ENCODE measurements at places on chromosomes 11 and 22. TPM values are rescaled to one million over a fixed set of nuclear protein-coding genes. Genes with fewer than 3 reads are reported as not detected.

Gene PKP3
- total RNA-seq: 0.16 TPM

DNA sequence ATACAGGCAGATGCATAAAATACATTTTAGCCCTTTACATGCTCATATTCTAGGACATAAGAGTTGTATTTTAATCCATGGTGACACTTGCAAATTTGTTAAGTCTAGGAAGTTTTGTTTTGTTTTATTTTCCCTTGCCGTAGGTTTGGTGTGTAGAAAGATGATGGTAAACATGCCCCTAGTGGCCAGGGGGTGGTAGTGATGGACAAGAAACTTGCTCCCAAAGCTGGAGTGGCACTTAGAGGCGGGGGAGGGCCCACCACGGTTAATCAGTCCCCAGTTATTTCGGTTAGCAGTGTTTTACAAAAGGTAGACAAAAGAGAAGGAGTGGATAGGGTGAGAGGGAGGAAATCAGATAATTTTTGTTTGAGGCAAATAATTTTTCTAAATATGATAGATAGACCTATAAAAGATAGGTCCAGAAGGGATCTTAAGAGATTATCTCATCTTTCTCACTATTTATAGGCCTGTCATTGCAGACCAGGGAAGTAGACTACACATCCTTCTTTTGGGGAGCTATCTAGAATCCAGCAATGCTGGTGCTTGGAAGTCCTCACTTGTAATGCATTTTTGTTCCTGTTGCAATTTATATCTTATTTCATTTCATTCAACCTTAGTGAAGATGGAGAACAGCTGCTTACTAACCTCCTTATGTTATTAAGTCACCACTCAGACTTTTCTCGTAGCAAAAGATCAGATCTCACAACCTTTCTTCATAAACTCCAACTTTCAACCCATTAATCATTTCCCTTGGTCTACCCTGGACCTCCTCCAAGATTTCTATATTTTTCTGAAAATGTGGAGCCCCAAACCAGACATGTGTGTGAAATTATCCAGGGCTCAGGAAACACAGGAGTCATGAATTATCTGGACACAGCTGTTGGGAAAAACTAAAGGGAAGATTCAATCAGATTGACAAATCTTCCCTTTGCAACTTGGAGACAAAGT lies 5.9 kb upstream of the BDNF start:
- no peak for DNase-seq

DNA sequence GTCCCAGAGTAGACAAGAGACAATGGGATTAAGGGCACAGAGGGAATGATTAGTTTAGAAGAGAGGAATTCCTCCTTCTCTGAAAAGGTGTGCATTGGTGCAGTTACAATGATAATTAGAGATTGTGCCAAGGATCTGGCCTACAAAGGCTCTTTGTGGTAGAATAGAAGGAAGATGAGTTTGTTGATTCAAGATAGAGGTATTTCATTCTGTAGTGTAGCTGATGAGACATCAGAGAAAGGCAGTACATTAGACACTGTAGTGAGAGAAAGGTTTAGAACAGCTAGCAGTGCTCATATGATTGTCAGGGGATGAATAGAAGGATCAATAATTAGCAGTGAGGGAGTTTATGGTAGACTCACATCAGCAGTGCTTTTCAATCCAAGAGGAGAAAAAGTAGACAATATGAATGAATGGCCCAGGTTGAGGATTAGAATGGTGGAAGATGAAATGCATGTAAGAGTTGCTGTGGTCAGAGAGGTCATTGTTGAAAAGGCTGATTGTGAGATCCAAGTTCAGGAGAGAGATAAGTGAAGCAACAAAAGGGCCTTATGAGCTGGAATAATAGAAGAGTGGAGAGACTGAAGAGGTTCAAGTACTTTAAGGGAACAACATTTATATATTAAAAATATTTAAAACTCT lies 28.9 kb downstream of the SIK2 start:
- DNase-seq: no peak

DNA sequence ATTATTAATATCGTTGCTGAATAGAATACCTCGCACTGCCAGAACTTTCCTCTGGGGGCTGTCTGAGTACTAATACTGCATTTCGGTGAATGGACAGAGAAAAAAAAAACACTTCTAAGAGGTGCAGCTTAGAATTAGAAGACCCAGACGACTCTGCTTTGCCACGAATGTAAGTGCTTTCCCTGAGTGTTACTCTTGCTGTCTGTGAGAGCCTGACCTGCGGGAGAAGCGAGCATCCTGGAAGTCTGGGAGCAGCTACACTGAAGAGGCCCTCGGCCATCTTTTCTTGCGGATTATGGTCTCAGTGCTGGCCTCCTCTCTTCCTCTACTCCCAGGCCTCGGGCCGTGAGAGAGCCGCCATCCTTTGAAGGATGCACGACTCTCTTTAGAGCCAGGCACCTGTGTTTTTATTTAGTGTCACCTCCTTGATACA lies 94.9 kb downstream of the SCN3B start:
- no peak for DNase-seq

DNA sequence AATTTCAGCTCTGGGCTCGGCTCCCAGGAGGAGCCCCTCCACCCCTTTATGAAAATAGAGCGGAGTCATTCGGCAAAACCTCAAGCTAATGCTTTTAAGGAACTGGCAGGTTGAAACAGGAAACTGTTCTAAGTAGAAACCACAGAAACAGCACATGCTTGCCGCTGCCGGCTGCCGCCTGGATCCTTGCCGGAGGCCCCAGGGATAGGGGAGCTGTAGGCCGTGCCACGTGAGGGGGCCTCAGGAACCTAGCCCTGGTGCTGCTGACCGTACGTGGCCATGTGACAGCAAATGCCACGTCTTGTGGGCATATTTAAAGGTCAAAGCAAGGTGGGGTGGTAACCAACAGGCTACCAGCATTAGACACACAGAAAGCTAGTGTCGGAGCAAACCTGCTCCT lies 77.9 kb upstream of the TIMP3 start:
- no peak for DNase-seq

- no peak for DNase-seq
These were observed 83.7 kb downstream of the PHF21B start for GRCh38 chr22:44926124-44926475.

- DNase-seq: no peak
These were observed 640.2 kb upstream of the KIRREL3 start for GRCh38 chr11:127640561-127641451.

- no peak for DNase-seq
These were observed 55.0 kb upstream of the USP47 start for GRCh38 chr11:11786771-11787170.

DNA sequence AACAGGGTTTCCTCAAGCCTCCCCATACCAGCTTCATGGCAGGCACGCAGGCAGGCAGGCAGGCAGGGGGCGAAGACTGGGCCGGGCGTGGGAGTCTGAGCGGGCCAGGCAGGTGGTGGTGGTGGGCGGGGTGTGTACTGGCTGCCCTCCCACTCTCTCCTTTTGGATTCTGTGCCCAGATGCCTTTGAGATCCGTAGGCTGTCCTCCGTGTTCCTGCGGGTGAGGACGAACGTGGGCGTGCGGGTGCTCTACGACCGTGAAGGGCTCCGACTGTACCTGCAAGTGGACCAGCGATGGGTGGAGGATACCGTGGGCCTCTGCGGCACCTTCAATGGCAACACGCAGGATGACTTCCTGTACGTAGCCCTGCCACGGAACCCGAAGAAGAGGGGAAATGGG lies 23.0 kb downstream of the OTOG start:
- no peak for DNase-seq

Measured in activated T-cell treated with anti-CD3 and anti-CD28 coated beads, Interleukin-2, amount 50 U/mL, for 4 hours (primary cell).